CD8-positive, alpha-beta T cell (primary cell): ENCODE measurements at places on chromosomes 7 and 10. TPM values are rescaled to one million over a fixed set of nuclear protein-coding genes. Genes with fewer than 3 reads are reported as not detected.

ZPBP gene
- total RNA-seq: not detected

GPR37 gene
- not detected for total RNA-seq

ENTPD1 gene
- 0.84 TPM for total RNA-seq

SAMD9L gene
- 6.8 TPM for total RNA-seq

TCF7L2 gene
- 8.6 TPM for total RNA-seq

NRCAM gene
- total RNA-seq: 13.2 TPM

FAM25G gene
- total RNA-seq: not detected

CFAP46 gene
- not detected for total RNA-seq

LEP gene
- not detected for total RNA-seq

NME8 gene
- not detected for total RNA-seq

TLL2 gene
- total RNA-seq: not detected

FZD8 gene
- total RNA-seq: 1.7 TPM

HIBADH gene
- total RNA-seq: 6.8 TPM

GRCh38 chr7:131957338-131958020 is 401.1 kb upstream of the PODXL start:
- DNase-seq: no peak

DNA sequence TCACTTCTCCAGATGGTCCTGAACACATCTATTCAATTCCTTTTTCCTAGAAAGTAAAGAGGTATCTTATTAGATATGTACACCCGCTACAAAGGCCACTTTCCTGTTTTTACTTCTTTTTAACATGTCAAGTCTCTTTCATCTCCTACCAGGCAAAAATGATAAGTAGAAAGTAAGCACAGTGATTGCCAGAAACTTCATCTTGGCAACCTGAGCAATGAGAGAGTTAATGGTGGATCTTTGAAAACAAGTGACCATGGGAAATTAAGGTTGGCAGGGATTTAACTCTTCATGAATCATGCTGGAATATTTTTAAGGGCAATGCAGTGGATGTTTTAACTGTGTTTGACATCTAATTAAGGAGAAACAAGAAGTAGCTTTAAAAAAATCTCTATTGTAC is 2.7 kb downstream of the SEMA3A start:
- no peak for DNase-seq

DNA sequence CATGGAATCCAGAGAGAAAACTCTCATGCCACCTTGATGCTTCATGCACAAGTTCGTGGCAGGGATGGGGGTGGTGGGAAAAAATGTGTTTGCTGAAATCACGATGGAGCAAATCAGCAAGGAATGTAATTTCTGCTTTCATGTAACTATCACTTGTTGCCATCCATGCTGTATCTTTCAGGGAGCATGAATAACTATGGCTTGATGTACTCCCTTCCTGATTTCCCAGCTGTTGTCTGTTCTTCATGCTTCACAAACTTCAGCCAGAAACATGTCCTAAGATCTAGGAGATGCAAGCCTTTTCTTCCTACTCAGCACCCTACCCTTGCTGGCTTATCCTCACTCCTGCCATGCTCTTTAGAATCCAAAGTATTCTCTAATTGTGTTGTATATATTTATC is 64.0 kb downstream of the LRRC4 start:
- no peak for DNase-seq

DNA sequence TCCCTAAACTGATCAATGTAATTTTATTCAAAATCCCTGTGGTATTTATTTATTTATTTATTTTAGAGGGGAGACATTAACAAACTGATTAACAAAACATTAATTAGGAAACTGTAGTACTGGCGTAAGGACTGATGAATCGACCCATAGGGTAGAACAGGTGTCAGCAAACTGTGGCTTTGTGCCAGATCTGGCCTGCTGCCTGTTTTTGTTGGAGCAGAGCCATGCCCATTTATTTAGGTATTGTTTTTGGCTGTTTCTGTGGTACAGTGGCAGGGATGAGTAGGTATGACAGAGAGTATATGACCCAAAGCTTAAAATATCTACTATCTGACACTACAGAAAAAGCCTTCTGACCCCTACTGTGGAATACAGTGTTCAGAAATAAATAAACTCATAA is 332.5 kb upstream of the ETV1 start:
- DNase-seq: no peak

DNA sequence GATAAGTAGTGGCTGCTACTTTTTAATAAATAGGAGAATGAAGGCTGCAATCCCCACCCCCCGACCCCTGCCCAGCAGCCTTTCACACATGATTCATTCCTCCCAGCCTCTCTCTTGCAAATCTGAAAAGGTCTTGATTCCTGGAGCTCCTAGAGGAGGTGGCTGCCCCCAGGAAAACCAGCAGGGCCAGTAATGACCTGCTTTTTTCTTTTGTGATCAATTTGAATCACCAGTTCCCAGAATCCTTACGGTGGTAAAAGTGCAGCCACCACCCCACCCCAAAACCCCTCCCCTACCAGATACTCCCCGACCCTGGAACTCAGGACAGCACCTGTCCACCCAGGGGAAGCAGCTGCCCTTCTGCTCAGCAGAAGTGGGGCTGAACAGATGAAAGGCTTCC is 108.9 kb downstream of the C10orf105 start:
- no peak for DNase-seq

GRCh38 chr7:134640842-134641715 is 5.6 kb upstream of the BPGM start:
- DNase-seq: no peak

- DNase-seq: no peak
These were observed 395.7 kb upstream of the FOXK1 start for GRCh38 chr7:4286351-4286750.

DNA sequence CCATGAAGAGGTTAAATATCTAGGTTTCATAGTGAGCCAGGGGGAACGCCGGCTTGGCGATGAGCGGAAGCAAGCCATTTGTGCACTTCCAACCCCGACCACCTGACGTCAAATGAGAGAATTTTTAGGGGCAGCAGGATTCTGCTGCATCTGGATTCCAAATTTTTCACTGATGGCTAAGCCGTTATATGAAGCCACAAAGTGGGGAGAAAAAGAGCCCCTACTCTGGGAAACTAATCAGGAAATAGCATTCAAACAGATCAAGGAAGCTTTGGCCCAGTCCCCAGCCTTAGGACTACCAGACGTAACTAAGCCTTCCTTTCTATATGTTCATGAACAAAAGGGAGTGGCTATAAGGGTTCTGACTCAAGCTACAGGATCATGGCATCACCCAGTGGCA is 12.9 kb upstream of the ADCK2 start:
- DNase-seq: no peak

DNA sequence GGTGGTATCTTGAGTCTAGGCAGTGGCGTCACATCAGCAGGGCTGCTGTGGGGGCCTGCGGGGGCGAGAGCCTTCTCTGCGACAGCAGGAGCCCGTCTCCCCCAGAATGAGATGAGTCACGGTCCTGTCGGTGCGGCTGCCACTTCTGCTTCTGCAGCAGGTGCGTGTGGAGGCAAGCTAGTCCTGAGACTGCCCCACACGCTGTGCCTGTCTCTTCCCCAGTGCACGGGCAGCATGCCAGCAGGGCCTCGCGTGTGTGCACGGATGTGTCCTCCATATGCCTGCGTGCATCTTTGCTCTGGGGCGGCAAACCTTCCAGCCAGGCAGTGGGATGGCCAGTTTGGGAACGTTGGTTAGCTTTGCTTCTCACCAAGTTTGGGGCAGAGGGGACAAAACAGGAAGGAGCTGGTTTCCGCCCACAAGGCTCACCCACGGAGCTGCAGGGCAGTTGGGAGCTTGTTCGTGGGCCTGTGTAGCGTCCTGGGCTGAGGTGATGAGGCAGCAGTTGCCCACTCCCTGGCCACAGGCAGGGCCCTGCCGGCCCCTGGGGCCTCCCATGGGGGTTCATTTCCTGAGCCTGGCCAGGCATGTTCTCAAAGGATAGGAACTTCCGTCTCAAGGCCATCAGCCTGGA is 60.8 kb upstream of the PPIF start:
- DNase-seq: peak; percentile 93

DNA sequence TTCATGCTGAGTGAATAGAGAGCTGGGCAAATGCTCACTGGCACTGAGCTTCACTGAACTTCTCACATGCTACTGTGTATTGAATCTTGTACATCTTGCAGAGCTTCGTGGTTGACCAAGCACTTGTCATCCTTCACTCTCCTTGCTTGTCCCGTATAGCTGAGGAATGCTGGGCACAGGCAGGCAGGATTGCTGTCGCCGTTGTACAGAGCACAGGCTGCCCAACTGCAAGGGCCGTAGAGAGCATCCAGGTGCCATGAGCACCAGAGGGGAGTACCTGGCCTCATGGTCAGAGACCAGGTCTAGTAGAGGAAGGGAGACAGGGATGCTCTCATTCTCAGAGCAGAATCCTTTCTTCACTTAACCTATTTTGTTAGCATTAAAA is 99.8 kb upstream of the RET start:
- peak; percentile 43 for DNase-seq

GRCh38 chr10:24680647-24681524 is 42.8 kb downstream of the ARHGAP21 start:
- no peak for DNase-seq

- no peak for DNase-seq
These were observed 464 bp downstream of the DENND2A start for GRCh38 chr7:140640060-140640637.

DNA sequence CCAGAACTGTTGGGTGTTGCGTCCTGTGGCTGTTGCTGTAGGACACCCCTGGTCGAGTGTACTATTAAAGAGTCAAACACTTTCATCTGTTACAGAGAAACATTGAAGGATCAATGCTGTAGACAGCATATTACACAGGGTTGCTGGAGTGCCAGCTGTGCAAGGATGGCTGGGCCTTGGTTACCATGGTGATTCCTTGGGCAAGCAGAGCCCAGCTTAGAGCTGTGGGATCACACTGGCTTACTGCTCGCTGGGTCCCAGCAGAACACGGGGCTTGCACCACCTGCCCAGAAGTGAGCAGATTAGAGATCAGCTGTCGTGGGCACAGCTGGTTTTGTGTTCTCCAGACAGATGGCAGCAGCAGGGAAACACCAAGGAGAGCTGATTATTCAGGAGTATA is 76.0 kb downstream of the GPR141 start:
- DNase-seq: no peak

- DNase-seq: no peak
These were observed 23.9 kb downstream of the SLC18A2 start for GRCh38 chr10:117264782-117265181.

DNA sequence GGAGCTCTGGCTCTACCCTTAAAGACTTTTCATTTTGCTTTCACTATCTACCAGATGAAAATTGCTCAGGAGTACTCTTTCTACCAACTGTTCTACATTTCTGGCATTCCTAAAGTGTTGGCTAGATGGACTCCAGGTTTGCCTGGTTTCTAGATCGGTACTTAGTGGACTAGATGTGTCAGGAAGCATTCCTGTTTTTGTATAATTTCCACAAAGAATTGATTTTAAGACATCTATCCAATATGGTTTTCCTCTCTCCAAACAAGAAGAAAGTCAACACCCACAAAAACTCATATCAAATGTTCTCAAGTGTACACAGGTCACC is 157.7 kb downstream of the CHRM2 start:
- DNase-seq: no peak

DNA sequence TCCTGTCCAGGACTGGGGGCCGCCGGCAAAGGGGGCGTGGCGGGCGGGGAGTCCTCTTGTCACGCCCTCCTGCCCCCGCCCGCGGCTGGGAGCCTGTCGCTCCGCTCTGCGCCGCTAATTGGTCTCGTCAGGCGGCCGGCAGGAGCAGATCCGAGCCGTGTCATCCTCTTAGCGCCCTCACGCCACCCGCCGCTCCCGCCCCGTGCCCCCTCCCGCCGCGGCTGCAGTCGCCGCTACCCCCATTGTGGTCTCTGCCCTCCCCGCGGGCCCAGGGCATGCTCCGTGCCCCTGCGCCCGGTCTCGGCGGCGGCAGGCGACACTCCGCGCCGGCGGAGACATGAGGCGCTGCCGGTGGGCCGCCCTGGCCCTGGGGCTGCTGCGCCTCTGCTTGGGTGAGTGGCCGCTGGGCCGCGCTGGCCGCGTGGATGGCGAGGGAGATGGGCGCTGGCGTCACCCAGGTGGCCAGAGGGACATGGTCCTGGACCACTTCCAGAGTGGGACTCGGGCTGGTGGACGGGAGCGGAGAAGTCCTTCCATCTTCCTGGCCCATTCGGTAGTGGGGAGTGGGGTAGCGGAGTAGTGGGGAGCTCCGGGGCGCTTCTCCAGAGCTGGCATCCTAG is at the start of gene CDHR1:
TSS of gene CDHR1 (plus strand) at position 114 of the 620 bp plus-strand sequence. CDS start at position 338, 224 bp downstream.
- peak; percentile 27 for DNase-seq

DNA sequence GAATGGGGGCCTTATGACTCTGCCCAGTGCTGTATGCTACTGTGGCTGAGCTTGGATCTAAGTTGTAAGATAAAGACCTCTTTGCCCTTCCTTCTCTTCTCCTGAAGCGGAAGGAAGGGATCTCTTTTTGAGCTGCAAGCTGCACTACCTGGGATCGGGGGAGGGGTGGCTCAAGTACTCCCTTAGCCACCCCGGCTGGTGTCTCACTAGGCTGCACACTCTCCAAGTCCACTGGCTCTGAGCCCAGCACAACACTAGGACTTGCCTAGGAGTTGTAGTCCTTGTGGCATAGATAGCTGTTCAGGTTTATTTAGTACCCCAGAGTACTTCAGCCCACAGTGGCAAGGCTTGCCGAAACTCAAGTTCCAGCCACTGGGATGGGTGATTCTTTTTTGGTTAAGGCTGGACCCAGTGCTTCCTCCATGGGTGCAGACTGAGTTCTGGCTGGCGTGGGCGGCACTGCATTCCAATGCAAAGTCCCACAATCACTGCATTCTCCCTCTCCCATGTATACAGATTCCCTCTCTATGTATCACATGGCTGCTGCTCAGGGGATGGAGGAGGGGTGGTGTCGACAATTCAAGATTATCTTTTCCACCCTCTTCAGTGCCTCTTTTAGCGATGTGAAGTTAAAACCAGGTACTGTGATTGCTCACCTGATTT is 76.2 kb upstream of the SLC25A13 start:
- DNase-seq: no peak

DNA sequence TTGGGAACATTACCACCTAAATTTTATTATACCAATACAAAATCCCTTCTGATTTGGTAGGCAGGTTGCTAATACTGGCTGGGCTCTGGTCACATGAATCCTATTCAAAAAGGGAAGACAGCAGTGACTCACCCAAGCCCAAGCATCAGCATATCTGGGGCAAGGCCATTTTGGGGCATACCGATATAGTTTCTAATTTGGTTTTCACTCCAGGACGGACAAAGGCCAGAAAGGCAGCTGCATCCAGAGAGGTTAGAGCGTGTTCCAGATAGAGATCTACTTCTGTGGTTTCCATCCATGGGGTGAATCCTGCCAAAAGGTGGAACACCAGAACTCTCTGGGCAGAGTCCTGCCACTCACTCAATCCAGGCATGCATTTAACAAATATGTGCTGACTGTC is 335.8 kb downstream of the ELMO1 start:
- no peak for DNase-seq

GRCh38 chr10:85610381-85611092 is 756.1 kb downstream of the GRID1 start:
- DNase-seq: no peak

- DNase-seq: peak; percentile 21
These were observed 48.6 kb downstream of the FAM20C start for GRCh38 chr7:240887-241421.

DNA sequence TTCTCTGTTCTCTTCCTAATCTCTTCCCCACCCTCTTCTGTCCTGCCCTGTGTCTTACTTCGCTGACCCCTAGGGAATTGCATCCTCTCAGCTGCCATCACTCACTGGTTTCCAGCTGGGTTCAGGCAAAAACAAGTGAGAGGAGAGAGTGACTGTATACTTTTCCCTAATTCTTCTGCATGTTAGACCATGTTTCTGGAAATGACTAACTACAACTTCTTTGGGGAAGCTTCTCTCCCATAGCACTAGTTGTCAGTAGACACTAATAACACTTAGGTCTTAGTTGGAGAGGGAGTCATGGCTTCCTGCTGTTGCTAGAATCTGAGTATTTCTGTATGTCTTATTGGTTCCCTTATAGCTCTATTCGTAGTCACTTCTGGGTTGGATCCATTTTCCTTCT is 299.0 kb upstream of the FZD1 start:
- no peak for DNase-seq
